Melanocyte of skin (primary cell): ENCODE measurements at places on chromosomes 1 and 21. TPM values are rescaled to one million over a fixed set of nuclear protein-coding genes. Genes with fewer than 3 reads are reported as not detected.

The PDC gene
- total RNA-seq = not detected in 2 replicates

The PADI3 gene
- not detected in 2 replicates for total RNA-seq

The FNBP1L gene
- 14.5 and 24.4 TPM in 2 replicates for total RNA-seq

The C1orf94 gene
- not detected in 2 replicates for total RNA-seq

The MYBPH gene
- not detected in 2 replicates for total RNA-seq

The PLA2G2A gene
- total RNA-seq = not detected in 2 replicates

The LRRC7 gene
- under 0.01 TPM in 1 of 2 replicates, not detected in the other for total RNA-seq

The DISC1 gene
- 15.1 and 22.5 TPM in 2 replicates for total RNA-seq

The MYBPHL gene
- total RNA-seq = under 0.01 and 0.36 TPM in 2 replicates

The CD34 gene
- total RNA-seq = 0.73 TPM in 1 of 2 replicates, not detected in the other

The INAVA gene
- total RNA-seq = 0.31 and 0.33 TPM in 2 replicates

The APH1A gene
- total RNA-seq = 102 and 135 TPM in 2 replicates

The SLAMF1 gene
- total RNA-seq = not detected in 2 replicates

The TINAGL1 gene
- total RNA-seq = not detected in 2 replicates

The TEKT2 gene
- under 0.01 TPM in 1 of 2 replicates, not detected in the other for total RNA-seq

The GLIS1 gene
- total RNA-seq = under 0.01 and 0.33 TPM in 2 replicates

The RPRD2 gene
- total RNA-seq = 9.6 and 12.4 TPM in 2 replicates

The ATP1A2 gene
- total RNA-seq = not detected in 2 replicates

The INKA2 gene
- total RNA-seq = 0.67 and 1.1 TPM in 2 replicates

The REG4 gene
- not detected in 2 replicates for total RNA-seq

The SELENBP1 gene
- total RNA-seq = 55.9 and 62.5 TPM in 2 replicates

The CD2 gene
- total RNA-seq = not detected in 2 replicates

The NTRK1 gene
- not detected in 2 replicates for total RNA-seq

The IL20 gene
- total RNA-seq = 0.31 TPM in 1 of 2 replicates, not detected in the other

The AADACL3 gene
- total RNA-seq = not detected in 2 replicates

The TMCO2 gene
- not detected in 2 replicates for total RNA-seq

The VHLL gene
- not detected in 2 replicates for total RNA-seq

The PSEN2 gene
- 81.1 and 159 TPM in 2 replicates for total RNA-seq

The KLHDC7A gene
- not detected in 2 replicates for total RNA-seq

The GBP6 gene
- not detected in 2 replicates for total RNA-seq

The PCP4 gene
- total RNA-seq = not detected in 2 replicates
